NCI-H1930 (cell line): ENCODE measurements at places on chromosomes 2 and 18.

GRCh38 chr2:193562031-193562430, 1367.3 kb upstream of the TMEFF2 start:
- no peak for DNase-seq

- no peak for DNase-seq
These were observed 287.7 kb upstream of the NXPH2 start for GRCh38 chr2:139067874-139068273.

GRCh38 chr18:3094338-3094684, 81.4 kb upstream of the LPIN2 start:
- no peak for DNase-seq

- peak; percentile 29 for DNase-seq
These were observed 31.8 kb upstream of the INPP4A start for GRCh38 chr2:98412751-98413458.

GRCh38 chr2:85736456-85737355, 17.1 kb upstream of the ATOH8 start:
- DNase-seq = no peak

DNA sequence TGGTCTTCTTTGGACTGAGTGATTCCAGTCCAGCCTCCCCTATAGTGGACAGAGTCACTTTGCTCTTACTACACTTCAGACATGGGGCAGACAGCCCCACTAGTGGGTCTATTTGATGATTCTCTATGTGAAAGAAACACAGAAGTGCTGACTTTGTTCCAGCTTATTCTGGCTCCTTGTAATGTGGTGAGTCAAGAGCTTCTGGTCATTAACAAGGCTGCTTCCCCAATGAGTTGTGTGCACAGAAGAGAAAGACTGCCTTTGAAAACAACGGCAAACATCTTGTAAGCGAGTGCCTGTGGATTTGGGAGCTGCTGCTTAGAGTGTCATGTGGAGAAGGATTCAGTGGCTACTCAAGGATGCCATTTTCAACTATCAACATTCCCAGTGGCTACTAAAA, 39.1 kb downstream of the RMC1 start:
- no peak for DNase-seq

GRCh38 chr2:190469771-190470170, 61.6 kb downstream of the MFSD6 start:
- DNase-seq = peak; percentile 39

DNA sequence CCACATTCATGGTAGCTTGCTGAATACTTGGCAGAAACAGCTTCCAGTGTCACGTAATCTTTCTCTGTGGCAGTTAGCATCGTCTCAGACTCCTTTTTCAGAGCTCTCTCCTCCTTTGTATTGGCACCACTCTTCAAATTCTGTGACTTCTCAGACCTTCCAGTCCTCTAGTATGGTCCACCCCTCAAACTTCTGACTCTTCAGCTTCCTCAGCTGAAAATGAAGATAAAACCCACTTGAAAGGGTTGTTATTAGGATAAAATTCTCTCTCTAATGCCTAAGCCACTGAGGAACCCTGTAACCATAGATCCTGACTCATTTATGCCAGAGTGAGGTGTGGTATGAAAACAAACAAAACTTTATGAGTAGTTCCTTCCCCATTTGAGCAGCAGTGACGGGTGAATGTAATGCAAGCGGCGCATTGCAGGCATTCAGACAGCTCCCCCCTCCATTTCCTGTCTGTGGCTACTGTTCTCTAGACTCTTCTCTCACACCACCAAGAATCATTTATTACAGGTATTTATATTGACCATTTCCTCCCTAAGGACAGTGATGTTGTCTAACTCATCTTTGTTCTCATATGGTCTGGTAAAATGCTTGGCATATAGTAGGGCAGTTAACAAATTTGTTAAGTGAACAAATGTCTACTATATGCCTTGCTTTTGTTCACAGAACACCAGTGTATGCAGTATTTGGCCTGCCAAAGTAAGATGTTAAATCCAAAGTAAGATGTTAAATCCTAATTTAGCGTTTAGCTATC, 35.3 kb downstream of the GALNT1 start:
- DNase-seq = no peak

GRCh38 chr2:85560812-85561279, 447 bp downstream of the GGCX start:
- no peak for DNase-seq

DNA sequence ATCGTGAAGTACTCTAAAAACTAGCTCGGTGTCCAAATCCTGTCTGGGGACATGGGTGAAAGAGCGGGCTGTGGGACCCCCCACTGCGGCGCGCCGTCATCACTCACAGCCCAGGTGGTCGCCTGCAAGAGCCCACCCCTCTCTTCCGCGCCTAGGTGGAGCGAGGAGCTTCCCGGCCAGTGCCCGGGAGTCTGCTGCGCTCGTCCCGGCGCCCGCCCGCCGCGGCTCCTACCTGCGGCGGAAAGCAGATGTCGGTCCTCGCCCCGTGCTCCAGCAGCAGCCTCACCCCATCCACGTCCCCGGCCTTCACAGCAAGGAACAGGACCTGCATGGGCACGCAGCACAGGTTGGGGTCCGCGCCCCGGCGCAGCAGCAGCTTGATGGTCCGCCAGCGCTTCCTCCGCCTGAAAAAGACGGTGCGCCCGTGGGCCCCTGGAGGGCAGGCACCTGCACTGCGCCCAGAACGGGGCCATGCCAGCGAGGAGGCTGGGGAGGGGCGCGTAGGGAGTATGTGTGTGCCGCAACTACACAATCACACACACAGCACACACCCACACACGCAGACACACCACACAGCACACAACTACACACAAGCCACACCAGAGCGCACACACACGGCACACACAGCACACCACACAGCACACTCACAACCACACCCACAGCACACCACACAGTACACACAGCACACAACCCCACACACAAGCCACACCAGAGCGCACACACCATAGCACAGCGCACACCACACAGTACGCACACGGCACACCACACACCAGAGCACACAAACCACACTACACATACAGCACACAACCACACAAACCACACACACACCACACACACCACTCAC, 37.4 kb downstream of the ANKMY1 start:
- DNase-seq = no peak

GRCh38 chr2:513981-514706, 163.1 kb downstream of the TMEM18 start:
- DNase-seq = no peak

GRCh38 chr2:120066800-120067547, 54.1 kb downstream of the EPB41L5 start:
- DNase-seq = no peak

- no peak for DNase-seq
These were observed 17.6 kb downstream of the IFT172 start for GRCh38 chr2:27471961-27472360.
